ENCODE measurements at places on chromosomes 7 and 10. TPM values are rescaled to one million over a fixed set of nuclear protein-coding genes. Genes with fewer than 3 reads are reported as not detected.

The DUSP5 gene
- total RNA-seq: 6.9 TPM

The PPP1R9A gene
- total RNA-seq: under 0.01 TPM

The GIMAP7 gene
- total RNA-seq: 0.49 TPM

The VENTX gene
- not detected for total RNA-seq

The PTPRZ1 gene
- not detected for total RNA-seq

The OR2A5 gene
- not detected for total RNA-seq

The STOX1 gene
- 0.64 TPM for total RNA-seq

The RGR gene
- not detected for total RNA-seq

The FOXI2 gene
- total RNA-seq: not detected
